ENCODE measurements at places on chromosomes 2 and 18.

DNA sequence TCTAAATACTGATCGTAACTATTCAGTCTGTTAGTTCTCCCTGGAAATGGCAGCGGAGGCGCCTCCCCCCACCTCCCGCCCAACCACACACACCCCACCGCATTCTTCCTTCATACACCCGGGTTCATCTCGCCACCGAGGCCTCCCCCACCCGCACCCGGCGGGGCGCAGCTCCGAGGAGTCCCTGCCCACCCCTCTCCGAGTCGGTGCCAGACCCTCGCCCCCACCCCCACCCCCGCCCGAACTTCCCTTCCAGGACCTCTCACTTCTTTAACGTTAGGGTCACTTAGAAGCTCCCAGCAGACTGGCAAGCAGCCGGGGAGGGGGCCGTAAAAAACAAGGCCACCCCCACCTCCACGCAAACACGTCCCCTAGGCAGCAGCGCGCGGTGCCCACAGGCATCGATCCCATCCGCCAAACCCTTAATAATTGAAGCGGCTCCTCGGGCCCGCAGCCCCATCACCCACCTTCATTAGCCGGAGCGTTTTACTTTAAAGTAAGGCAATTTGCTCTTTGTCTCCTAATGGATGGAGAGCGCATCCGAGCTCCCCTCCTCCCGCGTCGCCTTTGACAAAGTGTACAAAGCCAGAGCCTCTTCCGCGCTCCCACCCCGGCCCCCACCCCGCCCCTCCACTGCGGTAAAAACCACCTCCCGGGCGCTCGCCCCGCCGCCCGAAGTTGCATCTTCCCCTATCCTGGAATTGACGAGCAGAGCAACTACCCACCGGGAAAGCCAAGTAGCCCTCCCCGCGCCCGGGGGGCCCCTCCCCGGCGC, 624 bp downstream of the ZNF516 start:
- no peak for DNase-seq

DNA sequence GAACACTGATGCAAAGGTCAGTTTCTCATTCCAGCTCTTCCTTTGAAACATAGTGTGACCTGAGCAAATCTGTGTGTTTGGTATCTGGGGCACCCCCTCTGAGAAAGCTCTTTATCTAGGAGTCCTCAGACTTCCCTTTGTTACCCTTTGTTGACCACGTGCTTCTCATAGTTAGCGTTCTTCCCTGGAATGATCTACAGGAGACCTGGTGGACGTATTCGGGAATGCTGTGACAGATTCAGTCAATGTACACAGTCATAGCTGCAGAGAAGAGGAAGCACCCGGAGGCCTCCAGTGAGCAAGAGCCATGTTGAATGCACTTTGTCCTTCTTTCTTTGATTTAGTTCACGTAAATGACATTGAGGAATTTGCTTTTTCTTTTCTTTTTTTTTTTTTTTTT, 10.7 kb upstream of the CHMP1B start:
- no peak for DNase-seq

- no peak for DNase-seq
These were observed 220.5 kb downstream of the CYP26B1 start for GRCh38 chr2:71926876-71927756.

DNA sequence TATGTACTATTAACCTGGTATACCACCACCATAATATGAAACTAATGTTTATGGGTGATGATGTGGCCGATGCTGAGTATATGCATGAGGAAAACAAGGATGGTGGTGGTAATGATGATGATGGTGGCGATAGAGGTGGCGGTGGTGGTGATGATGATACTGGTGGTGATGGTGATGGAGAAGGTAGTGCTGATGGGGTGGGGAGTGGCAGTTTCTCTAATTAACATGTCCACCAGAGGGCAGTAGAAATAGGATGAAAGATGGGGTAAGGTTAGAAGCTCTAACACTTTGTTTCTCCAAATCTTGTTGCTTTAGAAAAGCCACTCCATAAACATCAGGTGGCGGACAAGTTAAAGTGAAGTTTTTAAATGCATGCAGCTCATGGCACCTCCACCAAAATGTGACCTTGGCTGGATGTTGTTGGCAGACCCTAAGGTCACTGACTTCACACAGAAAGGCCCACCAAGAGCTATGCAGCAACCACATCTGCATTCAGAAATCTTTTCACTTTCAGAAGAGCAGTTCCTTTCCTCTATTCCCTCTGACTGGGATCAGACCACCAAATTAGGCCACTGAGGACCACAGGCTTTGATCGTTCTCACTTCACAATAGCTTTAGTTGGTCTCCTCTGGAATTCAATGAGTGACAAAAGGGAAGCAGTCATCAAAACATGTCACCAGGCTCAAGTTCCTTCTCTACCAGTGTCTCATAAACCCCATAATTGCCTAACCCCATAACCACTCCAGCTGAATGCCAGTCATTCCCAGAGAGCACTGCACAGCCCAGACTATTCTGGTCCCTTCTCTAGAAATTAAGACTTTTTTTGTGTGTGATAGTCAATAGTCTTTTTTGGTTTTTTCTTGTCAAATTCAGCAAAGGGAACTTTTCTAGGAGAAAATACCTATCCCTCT, 7.5 kb upstream of the BCL11A start:
- no peak for DNase-seq
